ENCODE measurements at places on chromosomes 11 and 22.
A peak's percentile ranks its signal among the peaks of the same experiment; 100 is the strongest.

GRCh38 chr22:29369460-29369859 is 18.9 kb downstream of the AP1B1 start:
- peak overlapping the region; percentile 32 for H3K27ac ChIP-seq
- no peaks in the 10 kb centered on the region for H3K27me3 ChIP-seq
- DNase-seq = peak; percentile 64
- H3K36me3 ChIP-seq = peaks cover 12% of the 10 kb centered on the region
- H3K4me3 ChIP-seq = no peak overlapping the region

- DNase-seq = no peak
- H3K27ac ChIP-seq = no peak overlapping the region
- H3K4me3 ChIP-seq = no peak overlapping the region
- H3K27me3 ChIP-seq = peaks cover 47% of the 10 kb centered on the region
Measured at GRCh38 chr11:13784855-13785254, 116.4 kb downstream of the FAR1 start.

GRCh38 chr11:114587398-114587953 is 8.1 kb downstream of the NXPE4 start:
- no peak overlapping the region for H3K27ac ChIP-seq
- H3K4me1 ChIP-seq = no peaks in the 10 kb centered on the region
- no peak for DNase-seq
- H3K36me3 ChIP-seq = no peaks in the 10 kb centered on the region
- no peak overlapping the region for H3K4me3 ChIP-seq
- H3K27me3 ChIP-seq = no peaks in the 10 kb centered on the region

GRCh38 chr11:16607675-16608644 is 130.5 kb upstream of the C11orf58 start:
- peak overlapping the region; percentile 97 for H3K27ac ChIP-seq
- H3K4me1 ChIP-seq = peaks cover 66% of the 10 kb centered on the region
- peak; percentile 88 for DNase-seq
- no peaks in the 10 kb centered on the region for H3K36me3 ChIP-seq
- peak overlapping the region; percentile 83 for H3K4me3 ChIP-seq
- peaks cover 71% of the 10 kb centered on the region for H3K27me3 ChIP-seq

DNA sequence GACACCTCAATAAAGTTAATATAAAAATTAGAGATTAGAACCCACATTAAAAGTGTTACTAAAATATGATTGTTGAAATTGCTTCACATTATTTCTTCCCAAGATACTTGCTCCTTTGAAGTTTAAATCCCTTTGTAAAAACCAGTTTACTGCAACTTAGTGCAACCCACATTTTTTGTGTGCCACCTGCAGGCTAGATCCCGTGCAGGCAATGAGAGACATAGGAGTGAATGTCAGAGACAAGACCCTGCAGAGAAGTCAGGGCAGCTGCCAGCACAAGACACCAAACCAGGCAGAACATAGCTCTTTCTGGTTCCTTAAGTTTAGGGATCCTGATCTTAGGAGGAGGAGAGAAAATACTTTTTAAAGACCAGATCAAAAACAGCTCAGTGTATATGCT is 142.8 kb upstream of the MTNR1B start:
- H3K27ac ChIP-seq = no peak overlapping the region
- H3K4me1 ChIP-seq = no peaks in the 10 kb centered on the region
- no peaks in the 10 kb centered on the region for H3K36me3 ChIP-seq
- H3K27me3 ChIP-seq = peaks cover 5% of the 10 kb centered on the region

GRCh38 chr11:113269636-113270035 is 44.7 kb upstream of the TTC12 start:
- peaks cover 14% of the 10 kb centered on the region for H3K4me1 ChIP-seq
- H3K4me3 ChIP-seq = no peak overlapping the region
- no peak for DNase-seq
- H3K27ac ChIP-seq = no peak overlapping the region
- H3K36me3 ChIP-seq = no peaks in the 10 kb centered on the region
- H3K27me3 ChIP-seq = no peaks in the 10 kb centered on the region

Data from left ventricle myocardium inferior (tissue), 1 donor.